Fibroblast of skin of left quadriceps (primary cell): ENCODE measurements at places on chromosomes 2 and 18.

DNA sequence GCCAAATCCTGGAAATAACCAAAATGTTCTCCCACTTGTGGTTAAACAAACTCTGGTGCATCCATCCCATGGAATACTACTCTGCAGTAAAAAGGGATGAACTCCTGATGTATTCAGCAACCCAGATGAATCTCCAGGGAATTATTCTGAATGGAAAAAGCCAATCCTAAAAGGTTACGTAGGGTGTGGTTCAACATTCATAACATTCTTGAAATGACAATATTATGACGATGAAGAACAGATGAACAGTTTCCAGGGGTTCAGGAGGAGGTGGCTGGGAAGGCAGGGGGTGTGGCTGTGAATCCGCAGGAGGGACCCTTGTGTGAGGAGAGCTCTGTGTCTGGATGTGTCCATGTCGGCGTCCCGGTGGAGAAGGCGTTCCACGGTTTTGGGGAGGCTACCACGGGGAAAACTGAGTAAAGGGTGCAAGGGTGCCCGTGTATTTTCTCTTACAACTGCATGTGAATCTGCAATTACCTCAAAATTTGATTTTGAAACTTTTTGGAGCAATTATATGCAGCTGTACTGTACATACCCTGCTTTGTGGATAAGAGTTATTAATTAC, 47.3 kb downstream of the KCNG2 start:
- DNase-seq, result no peak

- peak; percentile 21 for DNase-seq
These were observed 49.1 kb downstream of the COBLL1 start for GRCh38 chr2:164792316-164793170.

DNA sequence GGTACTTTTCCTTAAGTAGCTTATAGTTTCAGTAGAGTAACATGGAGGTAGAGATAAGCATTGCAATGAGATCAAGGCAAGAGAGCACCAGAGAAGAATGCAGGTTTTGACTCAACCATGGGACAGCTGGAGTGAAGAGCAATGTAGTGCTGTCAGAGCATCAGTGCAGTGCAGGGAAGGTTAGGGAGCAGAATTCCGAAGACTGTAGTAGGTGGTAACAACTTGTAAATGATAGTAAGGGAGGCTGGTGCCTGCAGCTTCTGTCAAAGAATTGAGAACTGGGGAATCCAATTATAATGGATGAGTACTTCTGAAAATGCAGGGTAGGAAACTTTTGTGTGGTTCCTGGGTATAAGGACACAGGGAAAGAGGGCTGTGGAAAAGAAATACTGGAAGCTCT, 183.2 kb downstream of the KCNS3 start:
- DNase-seq, result no peak

GRCh38 chr2:7437716-7438632, 520.8 kb downstream of the RNF144A start:
- no peak for DNase-seq

DNA sequence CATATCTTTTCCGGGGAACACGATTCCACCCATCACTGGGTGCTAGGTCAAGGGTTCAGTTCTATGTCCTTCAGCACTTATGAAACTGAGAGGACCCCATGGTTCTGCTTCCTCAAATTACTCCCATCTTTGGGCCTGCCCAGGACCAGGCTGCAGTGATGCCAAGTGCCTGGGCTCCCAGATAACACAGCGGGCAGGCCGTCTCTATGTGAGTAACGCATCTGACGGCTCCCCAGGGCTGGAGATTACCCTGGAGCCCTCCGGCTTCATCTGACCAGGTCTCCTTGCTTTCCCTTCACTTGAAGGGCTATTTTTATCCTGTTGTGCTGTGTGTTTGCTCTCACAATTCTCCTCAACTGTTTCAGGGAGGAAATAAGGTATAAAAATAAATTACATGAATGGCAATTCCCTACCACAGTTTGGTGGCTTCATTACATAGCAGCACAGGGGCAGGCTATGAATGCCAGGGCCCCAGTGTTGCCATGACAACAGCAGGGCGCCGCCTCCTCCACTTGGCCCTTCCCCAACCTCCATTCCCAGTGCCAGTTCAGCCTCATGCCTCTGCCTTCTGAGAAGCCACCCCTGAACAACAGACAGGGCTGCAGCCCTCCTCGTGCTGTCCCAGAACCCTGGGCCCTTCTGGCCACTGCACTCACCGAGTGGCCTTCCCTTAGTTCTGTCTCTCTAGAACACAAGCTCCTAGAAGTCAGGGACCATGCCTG, 25.4 kb upstream of the TMEM131 start:
- DNase-seq, result no peak

GRCh38 chr18:45540125-45540524, 75.2 kb upstream of the SLC14A2 start:
- peak; percentile 72 for DNase-seq

- DNase-seq, result no peak
These were observed 623.2 kb upstream of the ID2 start for GRCh38 chr2:8058652-8059051.

- no peak for DNase-seq
These were observed 115.8 kb upstream of the CWC22 start for GRCh38 chr2:180122874-180123273.
